ENCODE measurements at places on chromosomes 2 and 18.

DNA sequence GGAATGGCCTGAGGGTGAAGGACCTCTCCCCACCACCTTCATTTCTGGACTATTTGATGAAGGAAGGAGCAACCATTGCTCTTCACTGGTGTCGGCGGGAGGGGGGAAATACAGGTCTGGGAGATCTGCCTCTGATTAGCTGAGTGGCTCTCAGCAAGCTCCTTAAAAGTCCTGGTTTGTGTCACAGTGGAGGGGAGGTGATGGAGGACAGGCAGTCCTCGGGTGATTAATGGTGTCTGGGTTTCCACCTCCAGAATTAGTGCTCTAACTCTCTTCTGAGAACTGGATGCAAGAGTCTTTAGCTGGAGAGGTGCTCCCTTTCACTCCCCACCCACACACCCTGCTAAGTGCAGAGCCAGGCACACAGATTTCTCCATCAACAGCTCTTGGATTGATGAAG lies 83.2 kb downstream of the TTC32 start:
- no peaks in the 10 kb centered on the region for H3K36me3 ChIP-seq
- DNase-seq: no peak
- no peak overlapping the region for H3K27ac ChIP-seq
- H3K27me3 ChIP-seq: no peaks in the 10 kb centered on the region
- H3K4me1 ChIP-seq: no peaks in the 10 kb centered on the region
- H3K4me3 ChIP-seq: no peak overlapping the region

- H3K27me3 ChIP-seq: no peaks in the 10 kb centered on the region
- H3K36me3 ChIP-seq: peaks cover 17% of the 10 kb centered on the region
Measured at GRCh38 chr2:218221000-218221399, 4.0 kb downstream of the ARPC2 start.

DNA sequence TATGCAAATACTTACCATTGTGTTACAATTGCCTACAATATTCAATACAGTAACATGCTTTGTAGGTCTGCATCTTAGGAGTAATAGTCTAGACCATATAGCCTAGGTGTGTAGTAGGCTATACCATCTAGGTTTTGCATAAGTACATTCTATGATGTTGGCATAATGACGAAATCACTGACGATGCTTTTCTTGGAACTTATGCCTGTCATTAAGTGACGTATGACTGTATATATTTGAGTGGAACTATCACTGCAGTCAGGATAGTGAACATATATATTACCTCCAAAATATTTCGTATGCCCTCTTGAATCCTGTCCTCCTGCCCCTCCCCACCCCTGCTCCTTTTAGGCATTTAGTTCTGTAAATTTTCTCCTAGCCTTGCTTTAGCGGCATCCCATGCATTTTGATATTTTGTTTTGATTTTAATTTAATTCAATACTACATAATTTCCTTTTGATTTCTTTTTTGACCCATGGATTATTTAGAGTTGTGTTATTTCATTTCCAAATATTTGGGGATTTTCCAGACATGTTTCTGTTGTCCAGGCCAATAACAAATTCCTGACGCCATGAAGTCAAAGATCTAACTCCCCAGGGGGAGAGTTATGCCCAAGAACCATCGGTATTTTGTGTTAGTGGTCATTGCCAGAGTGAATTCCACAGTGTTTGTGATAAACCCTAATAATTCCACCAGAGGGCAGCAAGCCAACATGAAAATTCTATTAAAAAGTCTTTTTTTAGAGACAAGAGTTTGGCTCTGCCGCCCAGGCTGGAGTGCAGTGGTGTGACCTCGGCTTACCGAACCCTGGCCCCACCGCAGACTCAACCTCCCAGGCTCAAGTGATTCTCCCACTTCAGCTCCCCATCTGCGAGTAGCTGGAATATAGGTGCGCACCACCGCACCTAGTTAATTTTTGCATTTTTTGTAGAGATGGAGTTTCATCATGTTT lies 24.2 kb upstream of the CASP8 start:
- peaks cover 30% of the 10 kb centered on the region for H3K4me1 ChIP-seq
- peak overlapping the region; percentile 56 for H3K4me3 ChIP-seq
- DNase-seq: peak; percentile 28
- peak overlapping the region; percentile 82 for H3K27ac ChIP-seq

- no peaks in the 10 kb centered on the region for H3K27me3 ChIP-seq
- no peak for DNase-seq
- no peak overlapping the region for H3K27ac ChIP-seq
- no peaks in the 10 kb centered on the region for H3K4me1 ChIP-seq
Measured at GRCh38 chr18:38752430-38752829, 1186.8 kb upstream of the CELF4 start.

GRCh38 chr2:146665800-146666199 lies 1179.0 kb upstream of the ACVR2A start:
- DNase-seq: no peak
- H3K27ac ChIP-seq: no peak overlapping the region
- no peaks in the 10 kb centered on the region for H3K4me1 ChIP-seq
- no peaks in the 10 kb centered on the region for H3K27me3 ChIP-seq
- no peak overlapping the region for H3K4me3 ChIP-seq
- no peaks in the 10 kb centered on the region for H3K36me3 ChIP-seq

DNA sequence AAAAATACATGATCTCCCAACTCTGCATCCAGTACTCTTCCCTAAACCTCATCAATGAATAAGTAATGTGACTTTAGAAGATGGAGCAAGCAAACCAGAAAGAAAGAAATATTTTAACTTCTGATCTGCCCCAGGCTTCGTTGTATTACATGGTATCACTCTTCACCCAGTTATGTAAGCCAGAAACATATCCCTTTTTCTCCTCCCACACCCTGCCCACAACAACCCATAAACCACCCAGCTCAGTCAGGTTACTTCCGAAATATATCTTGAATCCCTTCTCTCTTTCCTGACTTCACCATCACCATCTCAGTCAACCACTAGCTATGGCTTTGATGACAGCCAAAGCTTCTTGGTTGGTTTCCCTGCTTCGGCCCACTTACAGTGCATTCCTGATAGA lies 295.8 kb upstream of the PARD3B start:
- H3K4me3 ChIP-seq: no peak overlapping the region
- no peak for DNase-seq
- H3K36me3 ChIP-seq: no peaks in the 10 kb centered on the region
- no peak overlapping the region for H3K27ac ChIP-seq
- H3K27me3 ChIP-seq: no peaks in the 10 kb centered on the region

- H3K4me3 ChIP-seq: no peak overlapping the region
- no peaks in the 10 kb centered on the region for H3K27me3 ChIP-seq
- H3K36me3 ChIP-seq: no peaks in the 10 kb centered on the region
- DNase-seq: no peak
Measured at GRCh38 chr2:15315411-15315810, 245.7 kb downstream of the NBAS start.

- peak overlapping the region; percentile 22 for H3K4me3 ChIP-seq
- no peaks in the 10 kb centered on the region for H3K36me3 ChIP-seq
- DNase-seq: no peak
- H3K27ac ChIP-seq: peak overlapping the region; percentile 75
- H3K4me1 ChIP-seq: peaks cover 66% of the 10 kb centered on the region
Measured at GRCh38 chr2:37585295-37585908, 86.0 kb downstream of the CDC42EP3 start.

GRCh38 chr2:219404954-219405353 lies 13.2 kb upstream of the DES start:
- H3K36me3 ChIP-seq: no peaks in the 10 kb centered on the region
- no peak for DNase-seq
- no peak overlapping the region for H3K27ac ChIP-seq
- H3K4me3 ChIP-seq: no peak overlapping the region

DNA sequence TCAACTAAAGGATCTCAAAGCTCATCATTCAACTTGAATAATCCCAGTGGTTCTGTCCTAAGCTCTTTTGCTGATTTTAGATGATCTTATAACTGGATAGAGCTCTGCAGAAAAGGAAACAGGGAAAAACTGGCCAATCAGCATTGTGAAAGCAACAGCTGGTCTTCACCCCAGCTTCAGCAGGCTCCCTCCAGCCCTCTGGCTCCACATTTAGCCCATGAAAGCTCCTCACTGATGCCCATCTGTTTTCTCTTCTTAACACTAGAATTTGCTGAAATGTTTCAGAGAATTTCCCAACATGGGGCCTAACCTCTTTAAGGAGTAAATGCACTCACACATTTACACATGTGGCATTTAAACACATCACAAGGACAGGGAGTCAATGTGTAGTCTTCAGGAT lies 223.3 kb downstream of the CNTNAP5 start:
- no peak for DNase-seq
- no peaks in the 10 kb centered on the region for H3K36me3 ChIP-seq
- no peak overlapping the region for H3K27ac ChIP-seq
- H3K27me3 ChIP-seq: no peaks in the 10 kb centered on the region
- H3K4me1 ChIP-seq: no peaks in the 10 kb centered on the region
- H3K4me3 ChIP-seq: no peak overlapping the region

DNA sequence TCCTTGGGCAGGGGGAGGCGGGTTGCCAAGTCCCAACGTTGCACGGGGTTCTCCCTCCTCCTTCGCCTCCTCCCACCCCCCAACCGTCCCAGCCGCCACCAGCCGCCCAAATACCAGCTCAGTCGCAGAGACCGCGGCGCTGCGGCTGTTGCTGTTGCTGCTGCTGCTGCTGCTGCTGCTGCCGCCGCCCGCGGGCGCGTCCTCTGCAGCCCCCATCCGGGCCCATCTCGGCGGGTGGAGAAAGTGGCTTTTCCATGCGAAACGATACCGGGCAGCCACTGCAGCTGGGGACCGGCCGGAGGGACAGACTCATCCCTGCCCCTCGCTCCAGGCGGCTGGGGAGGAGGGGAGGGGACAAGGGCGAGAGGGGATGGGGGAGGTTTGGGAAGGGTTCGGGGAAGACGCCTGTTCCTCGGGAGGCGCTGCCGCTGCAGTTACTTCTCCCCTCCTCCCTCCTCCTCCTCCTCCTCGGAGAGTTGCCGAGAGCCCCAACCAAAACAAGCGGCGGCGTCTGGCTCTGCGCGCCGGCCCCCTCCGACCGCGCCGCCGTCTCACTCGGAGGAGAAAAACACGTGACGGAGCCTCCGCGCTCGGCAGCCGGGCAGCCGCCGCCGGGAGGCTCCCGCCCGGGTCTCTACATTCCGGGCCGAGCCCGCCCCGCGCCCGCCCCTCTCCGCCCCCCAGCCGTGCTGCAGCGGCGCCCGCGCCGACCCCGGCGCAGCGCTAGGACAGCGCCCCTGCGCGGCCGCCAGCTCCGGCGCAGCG lies at the start of gene IRS1:
TSS of gene IRS1 (minus strand) at position 610 of the 765 bp plus-strand sequence. CDS start 1,082 bp downstream, outside the sequence.
- no peaks in the 10 kb centered on the region for H3K27me3 ChIP-seq
- DNase-seq: peak; percentile 54
- H3K4me1 ChIP-seq: peaks cover 23% of the 10 kb centered on the region
- no peaks in the 10 kb centered on the region for H3K36me3 ChIP-seq
- H3K4me3 ChIP-seq: peak within 1 kb of the TSS; percentile 88
